Amniotic epithelial cell (primary cell): ENCODE measurements at places on chromosomes 1 and 21.

DNA sequence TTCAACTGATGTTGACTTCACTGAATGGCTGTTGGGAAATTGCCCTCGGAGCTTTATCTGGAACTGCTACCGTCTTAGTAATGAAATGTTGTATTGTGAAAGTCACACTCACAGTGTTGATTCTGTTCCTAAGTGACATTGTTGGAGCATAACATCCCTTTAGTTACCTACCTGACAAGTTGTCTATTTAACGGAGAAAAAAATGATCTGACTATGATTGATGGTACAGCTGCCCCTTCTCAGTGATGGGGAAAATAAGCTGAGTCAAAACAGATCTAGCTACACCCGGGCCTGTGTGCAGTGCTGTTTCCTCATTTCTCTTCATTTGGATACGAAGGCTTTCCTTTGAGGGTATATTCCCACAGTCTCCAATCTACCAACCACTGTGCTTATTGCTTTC, 472.3 kb upstream of the BRINP3 start:
- no peak for DNase-seq

- DNase-seq, result no peak
These were observed 105.6 kb upstream of the GCLM start for GRCh38 chr1:94014635-94015488.

DNA sequence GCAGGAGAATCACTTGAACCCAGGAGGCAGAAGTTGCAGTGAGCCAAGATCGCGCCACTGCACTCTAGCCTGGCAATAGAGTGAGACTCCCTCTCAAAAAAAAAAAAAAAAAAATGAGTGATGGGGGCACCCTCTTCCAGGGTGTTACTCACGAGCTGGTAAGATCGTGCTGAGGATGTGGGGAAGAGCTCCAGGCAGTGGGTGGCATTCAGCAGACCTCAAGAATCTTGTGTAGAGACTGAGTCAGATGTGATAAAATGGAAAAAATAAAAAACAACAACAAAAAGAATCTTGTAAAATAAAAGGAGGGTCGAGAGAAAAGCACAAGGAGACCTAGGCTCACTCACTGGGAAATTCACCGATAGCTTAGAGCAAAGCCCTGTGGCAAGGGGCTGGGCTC, 38.5 kb downstream of the EPHA2 start:
- DNase-seq, result peak; percentile 91

DNA sequence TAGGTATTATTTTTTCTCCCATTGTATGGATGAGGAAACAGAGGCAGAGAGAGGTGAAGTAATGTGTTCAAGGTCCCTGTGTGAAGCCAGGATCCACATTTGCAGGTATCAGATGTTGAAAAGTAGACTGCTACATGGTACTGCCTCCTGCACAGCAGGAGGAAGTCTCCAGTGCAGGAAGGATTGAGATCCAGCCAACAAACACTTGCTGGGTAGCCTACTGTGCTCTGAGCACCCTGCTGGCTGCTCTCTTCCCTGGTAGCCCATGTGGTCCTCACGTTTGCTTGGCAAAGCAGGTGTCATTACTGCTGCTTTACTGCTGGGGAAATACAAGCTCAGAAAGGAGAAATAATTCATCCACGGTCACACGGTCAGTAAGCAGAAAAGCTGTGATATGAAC, 21.3 kb upstream of the GRIK3 start:
- DNase-seq, result no peak

DNA sequence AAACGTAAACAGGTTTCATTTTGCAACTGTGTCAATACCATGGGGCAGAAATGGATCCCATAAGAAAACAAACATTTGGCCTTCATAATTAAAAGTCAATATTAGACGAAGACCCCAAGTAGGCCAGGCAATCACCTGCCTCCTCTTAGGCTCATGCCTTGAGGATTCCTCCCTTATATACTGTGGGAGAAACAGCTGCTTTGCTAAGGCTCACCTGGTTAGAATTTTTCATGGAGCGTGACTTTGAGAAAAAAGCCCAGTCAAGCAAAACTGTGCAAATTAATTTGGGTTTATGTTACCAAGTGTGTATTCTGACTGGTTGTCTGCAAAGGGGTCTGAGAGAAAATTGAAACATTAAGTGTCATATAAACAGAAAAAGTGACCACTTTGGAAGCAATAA, 605.3 kb upstream of the USP24 start:
- no peak for DNase-seq

DNA sequence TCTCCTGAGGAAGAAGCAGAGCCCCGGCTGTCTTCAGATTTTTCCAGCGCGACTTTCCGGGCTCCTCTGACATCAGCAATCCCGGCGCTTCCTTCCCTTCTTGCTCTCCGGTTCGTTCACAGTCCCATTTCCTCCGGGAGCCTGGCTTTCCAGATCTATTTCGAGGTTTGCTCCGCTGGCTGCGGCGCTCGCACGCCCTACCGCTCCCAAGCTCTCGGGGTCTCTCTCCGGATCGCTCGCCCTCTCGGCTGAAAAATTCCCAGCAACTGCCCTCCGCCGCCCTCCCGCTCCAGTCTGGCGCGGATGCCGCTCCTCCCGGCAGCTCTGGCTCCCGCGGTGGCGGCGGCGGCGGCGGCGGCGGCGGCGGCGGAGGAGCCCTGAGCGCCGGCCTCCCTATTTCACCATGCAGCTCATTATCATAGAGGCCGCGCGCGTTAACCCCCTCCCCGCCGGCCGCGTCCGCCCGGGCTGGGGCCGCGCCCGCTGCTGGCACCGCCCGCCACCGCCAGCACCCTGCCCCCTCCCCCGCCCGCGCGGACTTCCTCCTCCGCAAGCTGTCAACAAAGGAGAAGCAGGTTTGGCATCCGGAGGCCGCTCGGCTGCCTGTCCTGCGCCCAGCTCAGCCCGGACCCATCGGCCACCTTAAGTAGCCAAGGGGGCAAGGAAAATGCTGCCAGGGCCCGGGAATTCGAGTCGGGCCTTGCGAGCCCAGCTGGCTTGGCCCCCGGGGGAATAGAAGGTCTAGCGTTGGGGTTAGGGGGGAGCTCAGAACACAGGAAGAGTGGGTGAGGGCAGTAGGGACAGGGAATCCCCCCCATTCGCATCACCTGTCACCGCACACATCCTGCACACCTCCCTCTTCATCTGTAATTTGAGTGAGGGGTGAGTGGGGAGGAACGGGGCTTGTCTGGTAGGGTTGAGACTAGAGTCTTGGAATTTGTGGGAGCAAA, at the start of gene PLXNA2:
Gene PLXNA2, minus strand, starts transcription at position 418 of the 950 bp plus-strand sequence. CDS start 26,462 bp downstream, outside the sequence.
- DNase-seq, result peak; percentile 66

GRCh38 chr1:213977486-213977842, 10.3 kb upstream of the PROX1 start:
- no peak for DNase-seq
